ENCODE measurements at places on chromosomes 5 and 9.

DNA sequence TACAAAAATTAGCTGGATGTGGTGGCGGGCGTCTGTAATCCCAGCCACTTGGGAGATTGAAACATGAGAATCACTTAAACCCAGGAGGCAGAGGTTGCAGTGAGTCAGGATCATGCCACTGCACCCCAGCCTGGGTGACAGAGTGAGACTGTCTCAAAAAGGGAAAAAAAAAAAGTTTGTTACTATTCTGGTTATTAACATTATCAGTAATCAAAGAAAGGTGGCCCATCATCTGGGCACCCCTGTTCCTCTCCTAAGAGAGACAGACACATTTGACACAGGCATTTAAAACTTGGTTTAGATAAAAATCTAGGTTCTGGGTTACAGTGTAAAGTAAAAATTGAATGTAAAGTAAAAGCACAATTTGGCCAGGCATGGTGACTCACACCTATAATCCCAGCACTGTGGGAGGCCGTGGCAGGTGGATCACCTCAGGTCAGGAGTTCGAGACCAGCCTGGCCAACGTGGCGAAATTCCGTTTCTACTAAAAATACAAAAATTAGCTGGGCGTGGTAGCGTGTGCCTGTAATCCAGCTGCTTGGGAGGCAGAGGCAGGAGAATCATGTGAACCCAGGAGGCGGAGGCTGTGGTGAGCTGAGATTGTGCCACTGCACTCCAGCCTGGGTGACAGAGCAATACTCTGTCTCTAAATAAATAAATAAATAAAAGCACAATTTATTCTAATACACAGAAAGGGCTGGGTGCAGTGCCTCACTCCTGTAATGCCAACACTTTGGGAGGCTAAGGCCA lies 16.7 kb upstream of the PHYHD1 start:
- no peak for DNase-seq

DNA sequence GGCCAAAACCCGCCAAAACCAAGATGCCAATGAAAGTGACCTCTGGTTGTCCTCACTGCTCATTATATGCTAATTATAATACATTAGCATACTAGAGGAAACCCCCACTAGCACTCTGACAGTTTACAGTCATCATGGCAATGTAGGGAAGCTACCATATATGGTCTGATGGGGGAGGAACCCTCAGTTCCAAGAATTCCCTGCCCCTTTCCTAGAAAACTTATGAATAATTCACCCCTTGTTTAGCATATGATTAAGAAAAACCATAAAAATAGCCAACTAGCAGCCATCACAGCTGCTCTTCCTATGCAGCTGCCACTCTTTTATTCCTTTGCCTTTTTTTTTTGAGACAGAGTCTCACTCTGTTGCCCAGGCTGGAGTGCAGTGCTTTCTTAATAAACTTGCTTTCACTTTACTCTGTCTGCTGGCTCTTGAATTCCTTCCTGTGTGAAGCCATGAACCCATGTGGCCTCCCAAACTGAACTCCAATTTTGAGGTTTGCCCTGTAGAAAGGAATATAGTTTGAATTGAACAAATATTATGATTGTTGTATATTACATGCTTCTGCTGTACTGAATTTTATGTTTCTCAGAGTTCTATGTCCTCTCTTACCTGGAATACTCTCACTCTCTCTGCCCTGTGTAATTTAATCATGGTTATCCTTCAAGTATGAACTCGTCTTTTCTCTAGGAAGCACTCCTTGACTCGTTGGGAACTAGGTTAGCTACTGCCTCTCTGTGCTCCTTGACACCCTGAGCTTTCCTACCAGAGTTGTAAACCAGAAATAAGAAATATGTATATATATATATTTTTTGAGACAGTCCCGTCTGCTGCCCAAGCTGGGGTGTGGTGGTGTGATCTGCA lies 59.8 kb downstream of the KIAA1958 start:
- no peak for DNase-seq

GRCh38 chr5:78521455-78521854 lies 127.1 kb downstream of the LHFPL2 start:
- DNase-seq = no peak

- no peak for DNase-seq
These were observed 5.5 kb downstream of the ANGPTL2 start for GRCh38 chr9:127116957-127117356.

DNA sequence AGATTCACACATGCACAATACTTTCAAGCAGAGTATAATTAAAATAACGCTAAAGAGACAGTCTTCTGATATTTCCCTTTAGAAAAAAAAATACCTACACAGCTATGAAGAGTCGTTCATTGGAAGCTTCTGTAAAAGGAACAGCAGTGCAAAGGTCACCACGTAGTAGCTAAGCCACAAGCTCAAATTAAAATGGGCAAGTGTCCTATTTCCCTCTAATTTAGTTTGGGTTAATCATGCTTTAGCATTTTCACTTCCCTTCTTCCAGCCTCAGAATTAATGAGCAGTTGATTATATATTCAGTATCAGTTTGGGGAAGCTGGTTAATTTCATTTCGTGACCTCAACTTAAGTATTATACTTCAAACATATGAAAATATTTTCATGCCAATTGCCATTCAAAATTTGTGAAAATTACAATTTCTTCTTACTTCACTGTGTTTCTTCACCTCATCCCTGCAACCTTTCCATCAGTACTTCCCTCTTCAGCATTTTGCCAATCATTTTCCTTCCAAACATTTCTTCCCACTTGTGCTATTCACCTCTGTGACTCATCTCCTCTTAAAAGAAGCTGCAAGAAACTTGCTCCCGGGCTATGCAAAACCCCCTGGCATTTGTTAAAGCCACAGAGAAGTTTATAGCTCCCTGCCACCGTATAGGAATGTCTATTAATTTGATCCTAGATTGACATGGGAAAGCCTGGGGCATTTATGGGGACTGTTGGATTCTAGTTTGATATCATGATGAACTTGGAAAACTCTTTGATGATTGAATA lies 83.0 kb downstream of the DMRTA1 start:
- no peak for DNase-seq

GRCh38 chr5:164578911-164579310 lies 1073.5 kb downstream of the MAT2B start:
- no peak for DNase-seq

DNA sequence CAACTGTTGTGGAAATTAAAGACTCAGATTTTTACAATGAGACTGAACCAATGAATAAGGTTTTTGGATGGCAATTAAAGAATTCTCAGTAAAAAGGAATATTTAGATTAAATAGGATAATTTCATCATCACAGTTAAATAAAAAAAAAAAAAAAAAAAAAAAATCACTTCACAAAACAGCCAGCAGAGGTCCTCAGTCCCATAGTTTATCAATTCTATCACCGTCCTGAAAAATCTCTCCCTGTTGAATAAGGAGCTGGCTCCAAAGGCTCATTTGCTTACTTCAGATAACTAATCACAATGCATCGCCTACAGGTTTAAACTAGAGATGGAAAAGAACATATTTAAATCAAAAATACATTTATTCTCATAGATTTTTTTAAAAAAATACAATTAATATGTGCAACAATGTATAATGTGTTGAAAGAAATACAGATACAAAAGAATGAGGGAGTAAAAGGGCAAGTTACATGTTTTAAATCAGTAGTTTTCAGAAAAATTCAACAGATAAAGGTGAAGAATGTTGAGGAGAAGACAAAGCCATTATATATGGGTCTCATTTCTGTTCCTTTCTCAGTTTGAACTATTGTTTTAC lies 175.8 kb upstream of the CHD1 start:
- no peak for DNase-seq

GRCh38 chr9:109449036-109449798 lies 48.9 kb downstream of the PTPN3 start:
- no peak for DNase-seq

DNA sequence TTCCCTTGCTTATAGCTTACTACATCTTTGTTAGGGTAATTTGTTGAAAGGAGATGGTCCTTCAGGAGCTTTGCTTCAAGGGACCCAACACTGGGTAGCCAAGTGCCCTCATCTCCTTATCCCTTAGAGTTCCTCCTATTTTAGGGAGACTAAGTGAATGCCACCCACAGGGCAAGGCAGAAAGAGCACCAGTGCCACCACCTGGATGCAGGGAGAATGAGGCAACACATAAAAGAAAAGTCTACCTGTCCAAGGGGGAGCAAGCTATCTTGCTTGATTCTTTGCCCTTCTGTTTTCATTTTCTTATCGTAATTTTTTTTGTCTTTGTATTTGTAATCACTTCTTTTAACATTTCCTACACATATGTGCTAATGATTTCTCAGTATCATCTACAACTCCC lies 205.5 kb downstream of the NPR3 start:
- peak; percentile 28 for DNase-seq

GRCh38 chr9:116437411-116438370 lies 249.4 kb upstream of the TRIM32 start:
- no peak for DNase-seq

GRCh38 chr5:318341-318897 lies 3.1 kb upstream of the AHRR start:
- DNase-seq = no peak

Measured in GDM1 (cell line).